Breast epithelium (tissue), 4 donors: ENCODE measurements at places on chromosomes 13 and 19. TPM values are rescaled to one million over a fixed set of nuclear protein-coding genes. Genes with fewer than 3 reads are reported as not detected.

DNA sequence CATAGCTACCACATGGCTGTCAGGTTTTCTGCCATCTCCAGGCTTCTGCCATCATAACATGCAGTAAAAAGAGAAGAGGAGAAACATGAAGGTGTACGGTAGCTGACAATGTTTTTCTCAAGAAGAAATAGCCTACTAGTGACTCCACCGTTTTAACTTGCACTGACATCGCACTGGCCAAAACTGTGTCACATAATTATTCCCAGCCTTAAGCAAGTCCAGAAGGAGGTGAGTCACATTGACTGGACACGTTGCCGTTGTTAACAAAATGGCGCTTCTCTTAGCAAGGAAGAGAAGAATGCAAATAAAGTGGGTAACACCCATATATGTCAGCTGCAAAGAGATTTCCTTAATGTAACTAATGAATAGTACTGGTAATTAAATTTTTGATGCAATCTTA lies 810.4 kb upstream of the SLC10A2 start:
- H3K4me1 ChIP-seq: no peaks in the 10 kb centered on the region
- no peaks in the 10 kb centered on the region for H3K36me3 ChIP-seq
- H3K27me3 ChIP-seq: no peaks in the 10 kb centered on the region
- no peak overlapping the region for H3K4me3 ChIP-seq
- H3K27ac ChIP-seq: no peak overlapping the region
- DNase-seq: no peak

DNA sequence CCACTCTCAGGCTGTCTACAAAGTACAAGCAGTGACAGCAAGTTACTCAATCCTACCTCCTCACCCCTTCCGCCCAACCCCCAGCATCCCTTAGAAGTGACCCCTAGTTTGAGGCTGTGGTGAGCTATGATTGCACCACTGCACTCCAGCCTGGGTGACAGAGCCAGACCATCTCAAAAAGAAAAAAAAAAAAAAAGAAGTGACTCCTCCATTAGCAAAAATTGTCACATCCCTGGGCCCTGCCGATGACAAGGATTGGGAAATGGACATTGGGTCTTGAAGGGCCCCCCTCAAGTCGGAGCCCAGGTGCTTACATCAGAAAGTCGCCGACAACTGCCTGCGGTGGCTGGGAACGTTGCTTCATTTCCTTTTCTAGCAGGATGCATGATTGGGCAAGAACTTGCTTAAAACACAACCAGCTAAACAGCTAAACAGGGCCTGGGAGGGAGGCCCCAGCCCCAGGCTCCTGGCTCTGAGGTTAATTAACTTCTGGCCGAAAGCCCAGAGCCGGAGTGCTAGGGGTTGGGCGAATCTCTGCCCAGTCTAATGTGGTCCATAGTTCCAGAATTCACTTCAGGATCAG lies 15.3 kb downstream of the RAB3D start:
- peak; percentile 93 for DNase-seq
- H3K27me3 ChIP-seq: no peaks in the 10 kb centered on the region
- no peaks in the 10 kb centered on the region for H3K36me3 ChIP-seq
- H3K4me3 ChIP-seq: no peak overlapping the region

- DNase-seq: peak; percentile 74
- H3K27ac ChIP-seq: peak overlapping the region; percentile 54
- H3K4me1 ChIP-seq: peaks cover 20% of the 10 kb centered on the region
- peaks cover 6% of the 10 kb centered on the region for H3K36me3 ChIP-seq
These were observed 6.3 kb downstream of the PLEKHF1 start for GRCh38 chr19:29671393-29672160.

DNA sequence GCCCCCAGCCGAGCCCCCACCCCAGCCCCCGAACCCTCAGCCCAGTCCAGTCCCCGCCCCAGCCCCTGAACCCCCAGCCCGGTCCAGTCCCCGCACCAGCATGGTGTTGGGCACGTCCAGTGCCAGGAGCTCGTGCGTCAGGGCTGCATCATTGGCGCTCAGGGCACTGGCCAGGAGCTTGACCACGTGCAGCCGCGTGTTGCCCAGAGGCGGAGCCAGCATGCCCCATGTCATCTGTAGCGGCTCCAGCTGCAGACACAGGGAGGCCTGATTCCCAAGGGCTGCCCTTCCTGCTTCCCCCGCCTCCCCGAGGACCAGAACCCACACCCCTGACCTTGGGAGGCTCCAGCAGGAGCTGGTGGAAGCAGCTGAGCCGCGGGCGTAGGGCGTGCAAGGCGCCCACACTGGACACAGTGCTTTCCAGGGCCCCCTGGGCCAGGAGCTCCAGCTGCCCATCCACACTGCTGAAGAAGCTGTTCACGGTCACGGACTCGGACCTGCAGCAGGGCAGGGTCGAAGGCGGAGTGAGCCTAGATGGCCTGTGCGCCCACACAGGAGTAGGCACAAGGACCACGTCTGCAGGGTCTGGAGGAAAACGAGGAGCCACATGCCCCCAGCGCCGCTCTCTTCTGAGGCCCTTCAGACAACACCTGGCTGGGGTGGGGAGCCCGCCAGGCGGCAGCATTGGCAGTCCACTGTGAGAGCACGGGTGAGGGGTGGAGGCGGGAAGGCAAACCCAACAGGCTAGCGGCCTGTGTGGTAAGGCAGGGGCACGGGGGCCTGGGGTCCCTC lies 12.8 kb upstream of the TMEM86B start:
- H3K4me3 ChIP-seq: no peak overlapping the region
- no peaks in the 10 kb centered on the region for H3K4me1 ChIP-seq
- H3K36me3 ChIP-seq: peaks cover 16% of the 10 kb centered on the region
- H3K27ac ChIP-seq: no peak overlapping the region
- DNase-seq: no peak

DNA sequence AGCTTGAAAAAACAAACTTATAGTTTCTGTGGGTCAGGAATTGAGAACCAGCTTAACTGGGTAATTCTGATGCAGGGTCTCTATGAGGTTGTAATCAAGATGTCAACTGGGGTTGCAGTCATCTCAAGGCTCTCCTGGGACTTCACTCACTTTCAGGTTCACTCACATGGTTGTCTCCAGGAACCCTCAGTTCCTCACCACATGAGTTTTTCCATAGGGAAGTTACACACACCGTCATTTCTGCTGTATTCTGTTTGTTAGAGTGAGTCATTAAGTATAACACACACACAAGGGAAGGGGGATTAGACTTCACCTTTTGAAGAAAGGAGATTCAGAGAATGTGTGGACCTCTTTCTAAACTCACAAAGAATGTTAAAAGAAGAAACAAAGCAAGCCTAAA lies 34.9 kb upstream of the MLNR start:
- H3K4me1 ChIP-seq: no peaks in the 10 kb centered on the region
- no peak overlapping the region for H3K4me3 ChIP-seq
- no peaks in the 10 kb centered on the region for H3K27me3 ChIP-seq

DNA sequence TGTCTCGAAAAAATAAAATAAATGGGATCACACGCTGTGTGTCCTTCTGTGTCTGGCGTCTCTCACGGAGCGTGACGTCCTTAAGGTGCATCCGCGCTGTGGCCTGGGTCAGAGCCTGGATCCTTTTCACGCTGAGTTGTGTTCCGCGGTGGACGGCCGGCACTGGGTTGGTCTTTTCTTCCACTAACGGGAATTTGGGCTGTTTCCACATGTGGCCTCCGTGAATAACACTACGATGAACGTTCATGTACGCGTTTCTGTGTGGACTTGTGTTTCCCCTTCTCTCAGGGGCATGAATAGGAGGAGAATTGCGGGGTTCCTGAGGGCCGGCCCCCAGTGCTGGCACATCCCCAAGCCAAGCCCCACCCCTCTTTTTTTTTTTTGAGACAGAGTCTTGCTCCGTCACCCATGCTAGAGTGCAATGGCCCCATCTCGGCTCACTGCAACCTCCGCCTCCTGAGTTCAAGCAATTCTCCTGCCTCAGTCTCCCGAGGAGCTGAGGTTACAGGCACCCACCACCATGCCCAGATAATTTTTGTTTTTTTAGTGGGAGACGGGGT lies 6.2 kb upstream of the PTBP1 start:
- H3K4me3 ChIP-seq: no peak overlapping the region
- DNase-seq: no peak
- H3K27me3 ChIP-seq: no peaks in the 10 kb centered on the region
- no peaks in the 10 kb centered on the region for H3K36me3 ChIP-seq
- peaks cover 4% of the 10 kb centered on the region for H3K4me1 ChIP-seq

- no peak overlapping the region for H3K4me3 ChIP-seq
- H3K27ac ChIP-seq: no peak overlapping the region
- H3K36me3 ChIP-seq: no peaks in the 10 kb centered on the region
- H3K4me1 ChIP-seq: no peaks in the 10 kb centered on the region
- DNase-seq: no peak
These were observed 40.3 kb upstream of the UFM1 start for GRCh38 chr13:38309397-38309796.

- no peak overlapping the region for H3K27ac ChIP-seq
- H3K27me3 ChIP-seq: no peaks in the 10 kb centered on the region
- H3K4me3 ChIP-seq: no peak overlapping the region
- peak; percentile 35 for DNase-seq
- H3K36me3 ChIP-seq: no peaks in the 10 kb centered on the region
These were observed 7.3 kb downstream of the ADPRHL1 start for GRCh38 chr13:113445791-113446487.

GRCh38 chr19:19758164-19758563 lies 25.3 kb upstream of the ZNF14 start:
- no peaks in the 10 kb centered on the region for H3K36me3 ChIP-seq
- no peak overlapping the region for H3K4me3 ChIP-seq
- no peaks in the 10 kb centered on the region for H3K4me1 ChIP-seq
- H3K27ac ChIP-seq: no peak overlapping the region
- H3K27me3 ChIP-seq: no peaks in the 10 kb centered on the region

DNA sequence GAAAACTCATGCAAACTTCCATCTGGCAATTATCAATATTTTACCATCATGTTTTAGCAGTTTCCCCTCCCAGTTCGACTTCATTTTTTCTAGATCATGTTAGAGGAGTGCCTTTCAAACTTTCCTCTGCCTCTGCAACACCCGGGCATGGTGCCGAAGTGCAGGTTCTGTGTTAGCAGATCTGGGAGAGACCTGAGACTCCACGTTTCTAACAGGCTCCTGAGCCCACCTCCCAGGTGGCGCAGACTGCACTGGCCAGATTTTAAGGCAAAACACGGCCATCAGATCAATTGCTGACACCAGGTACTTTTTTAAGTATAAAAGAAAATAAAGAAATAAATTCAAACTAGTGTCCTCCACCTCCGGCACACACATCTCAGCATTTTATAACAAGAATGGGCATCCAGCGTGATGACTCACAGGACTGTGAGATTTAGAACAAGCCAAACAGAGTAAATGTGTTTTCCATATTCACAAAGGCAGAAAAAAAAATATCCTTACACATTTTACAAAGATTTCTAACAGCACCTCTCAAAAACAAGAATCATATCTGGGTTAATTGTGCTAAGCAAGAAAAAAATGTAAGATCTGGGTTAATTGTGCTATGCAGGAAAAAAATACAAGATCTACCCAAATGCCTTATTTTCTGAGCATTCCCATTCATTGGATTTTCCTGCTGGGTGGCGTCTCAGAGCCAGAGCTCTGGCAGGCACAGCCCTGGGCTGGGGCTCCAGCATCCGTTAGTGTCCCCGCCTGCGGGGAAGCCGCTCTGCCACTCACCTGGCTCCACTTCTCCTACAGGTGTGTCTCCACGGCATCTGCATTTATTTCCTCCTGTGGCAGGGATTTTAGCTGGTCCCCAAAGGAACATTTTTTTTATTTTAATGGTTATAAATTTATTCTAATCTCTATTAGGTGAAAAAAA lies 127.9 kb upstream of the SOX1 start:
- no peak overlapping the region for H3K4me3 ChIP-seq
- H3K4me1 ChIP-seq: no peaks in the 10 kb centered on the region
- H3K27ac ChIP-seq: no peak overlapping the region
- H3K36me3 ChIP-seq: no peaks in the 10 kb centered on the region
- no peak for DNase-seq

GRCh38 chr19:16405091-16405490 lies 66.7 kb downstream of the EPS15L1 start:
- H3K4me3 ChIP-seq: no peak overlapping the region
- no peaks in the 10 kb centered on the region for H3K36me3 ChIP-seq
- H3K27me3 ChIP-seq: no peaks in the 10 kb centered on the region
- H3K4me1 ChIP-seq: peaks cover 4% of the 10 kb centered on the region
- no peak for DNase-seq
- no peak overlapping the region for H3K27ac ChIP-seq

- H3K36me3 ChIP-seq: no peaks in the 10 kb centered on the region
- no peaks in the 10 kb centered on the region for H3K4me1 ChIP-seq
- H3K27me3 ChIP-seq: no peaks in the 10 kb centered on the region
- DNase-seq: no peak
- H3K27ac ChIP-seq: no peak overlapping the region
These were observed 670.3 kb downstream of the UQCRFS1 start for GRCh38 chr19:28542394-28543243.

DNA sequence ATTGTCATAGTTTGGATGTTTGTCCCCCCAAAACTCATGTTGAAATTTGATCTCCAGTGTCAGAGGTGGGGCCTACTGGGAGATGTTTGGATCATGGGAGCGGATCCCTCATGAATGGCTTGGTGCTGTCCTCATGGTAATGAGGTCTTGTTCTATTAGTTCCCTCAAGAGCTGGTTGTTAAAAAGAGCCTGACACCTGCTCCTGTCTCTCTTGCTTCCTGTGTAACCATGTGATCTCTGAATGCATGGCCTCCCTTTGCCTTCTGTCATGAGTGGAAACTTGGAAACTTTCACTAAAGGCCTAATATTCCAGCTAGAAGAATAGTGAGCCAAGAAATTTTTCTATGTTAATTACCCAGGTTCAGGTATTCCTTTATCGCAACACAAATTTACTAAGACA lies 311.4 kb upstream of the ATXN8OS start:
- DNase-seq: no peak
- H3K27me3 ChIP-seq: no peaks in the 10 kb centered on the region
- no peaks in the 10 kb centered on the region for H3K4me1 ChIP-seq
- H3K27ac ChIP-seq: no peak overlapping the region
- no peaks in the 10 kb centered on the region for H3K36me3 ChIP-seq
- H3K4me3 ChIP-seq: no peak overlapping the region

DNA sequence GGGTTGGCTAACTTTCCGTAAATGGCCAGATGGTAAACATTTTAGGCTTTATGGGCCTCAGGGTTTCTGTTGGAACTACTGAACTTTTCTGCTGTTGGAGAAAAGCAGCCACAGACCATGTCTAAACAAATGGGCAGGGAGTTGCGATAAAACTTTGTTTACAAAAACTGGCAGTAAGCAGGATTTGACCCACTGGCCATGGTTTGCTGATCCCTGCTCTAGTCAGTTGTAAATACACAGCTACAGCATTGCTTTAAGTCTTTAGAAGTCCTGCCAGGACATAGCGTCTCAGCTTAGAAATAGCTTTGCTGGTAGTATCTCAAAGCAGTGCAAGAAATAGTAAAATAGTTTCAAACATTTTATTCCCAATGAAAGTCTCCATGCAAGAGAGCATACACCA lies 88.4 kb downstream of the NALCN start:
- no peak for DNase-seq
- H3K27ac ChIP-seq: no peak overlapping the region
- no peak overlapping the region for H3K4me3 ChIP-seq
- no peaks in the 10 kb centered on the region for H3K27me3 ChIP-seq

DNA sequence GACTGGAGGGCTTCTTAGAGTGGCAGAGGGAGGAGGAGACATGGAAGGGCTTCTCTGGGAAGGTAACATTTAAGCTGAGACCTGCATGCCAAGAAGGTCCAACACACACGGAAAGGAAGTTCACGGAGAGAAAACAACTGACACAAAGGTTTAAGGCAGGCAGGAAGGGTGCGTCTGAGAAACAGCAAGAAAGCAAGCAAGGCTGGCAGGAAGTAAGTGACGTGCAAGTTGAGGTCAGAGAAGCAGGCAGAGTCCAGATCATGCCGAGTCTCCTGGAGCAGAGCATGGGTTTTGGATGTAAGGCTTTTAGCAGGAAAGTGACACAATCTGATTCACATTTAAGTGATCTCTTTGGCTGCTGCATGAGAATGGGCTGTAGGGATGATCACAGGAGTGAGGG lies 60.5 kb downstream of the ATP7B start:
- H3K27ac ChIP-seq: no peak overlapping the region
- no peaks in the 10 kb centered on the region for H3K36me3 ChIP-seq
- no peak for DNase-seq

POLR2I gene
- total RNA-seq: 68.2 TPM

CEACAM16 gene
- not detected for total RNA-seq

BRSK1 gene
- total RNA-seq: 2.5 TPM

MAP4K1 gene
- 9.3 TPM for total RNA-seq
